Stimulated activated CD4-positive, alpha-beta T cell treated with anti-CD3 and anti-CD28 coated beads, Interleukin-1b, Interleukin-23, amount 100 ng/mL, for 1 hour (primary cell): ENCODE measurements at places on chromosomes 5 and 9.

DNA sequence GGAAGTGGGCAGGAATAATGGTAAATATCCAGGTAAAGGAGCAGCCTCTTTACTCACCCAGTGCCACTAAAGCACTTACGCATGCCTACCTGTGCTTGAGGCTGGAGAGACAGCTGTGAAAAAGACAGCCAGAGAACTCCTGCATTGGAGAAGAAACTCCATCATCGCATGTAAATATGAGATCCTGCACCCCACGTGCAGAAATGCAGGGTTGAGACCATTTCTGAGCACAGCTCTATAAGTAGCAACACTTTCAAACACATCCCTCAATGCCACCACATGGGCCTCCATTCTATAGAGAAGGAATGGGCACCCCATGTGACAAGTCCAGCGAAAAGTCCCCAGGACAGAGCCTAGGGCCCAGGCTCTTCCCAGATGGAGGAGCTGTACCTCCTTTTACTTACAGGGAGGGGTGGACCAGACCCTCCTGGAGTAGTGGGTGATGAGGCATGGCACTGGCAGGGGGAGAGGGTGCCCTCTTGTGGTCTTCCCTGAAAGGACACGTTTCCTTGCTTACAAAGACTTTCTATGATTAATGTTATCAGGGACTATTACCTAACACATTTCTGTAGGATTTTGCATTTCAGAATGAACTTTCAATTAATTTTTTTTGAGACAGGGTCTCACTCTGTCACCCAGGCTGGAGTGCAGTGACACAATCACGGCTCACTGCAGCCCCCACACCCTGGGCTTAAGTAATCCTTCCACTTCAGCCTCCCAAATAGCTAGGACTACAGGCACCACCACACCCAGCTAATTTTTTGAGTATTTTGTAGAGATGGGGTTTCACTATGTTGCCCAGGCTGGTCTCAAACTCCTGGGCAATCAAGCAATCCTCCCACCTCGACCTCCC, 55.3 kb upstream of the IL17B start:
- peak; percentile 32 for DNase-seq

GRCh38 chr9:91489361-91489899, 65.8 kb upstream of the NFIL3 start:
- no peak for DNase-seq

GRCh38 chr9:129832982-129833381, 2.1 kb downstream of the C9orf78 start:
- DNase-seq = no peak

GRCh38 chr9:119775410-119775809, 406.2 kb upstream of the BRINP1 start:
- no peak for DNase-seq

DNA sequence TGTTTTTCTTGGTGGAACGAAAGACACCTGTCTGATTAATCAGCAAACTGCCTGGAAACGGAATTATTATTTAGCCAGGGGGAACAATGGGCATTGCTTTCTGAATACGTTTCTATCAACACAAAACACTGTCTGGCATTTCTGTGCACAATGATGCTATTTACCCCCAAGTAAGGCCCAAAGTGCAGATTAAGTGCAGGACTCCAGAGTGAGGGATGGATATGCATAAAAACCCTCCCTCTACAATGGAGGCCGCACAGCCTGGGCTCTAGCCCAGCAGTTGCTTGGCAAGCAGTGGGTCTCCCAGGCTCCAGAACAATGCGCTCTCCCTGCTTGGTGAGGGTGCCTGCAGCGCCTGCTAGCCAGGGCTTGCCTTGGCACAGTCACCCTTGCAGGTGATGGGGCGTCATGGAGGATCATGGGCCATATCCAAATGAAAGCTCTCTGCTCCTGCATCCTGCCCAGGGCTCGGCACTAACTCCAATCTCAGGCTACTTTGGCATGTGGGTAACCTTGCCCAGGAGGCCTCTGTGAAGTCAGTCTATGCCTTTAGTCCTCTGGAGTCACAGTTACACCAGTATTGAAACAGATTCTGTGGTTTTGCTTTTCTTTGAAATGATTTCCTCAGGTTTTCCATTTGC, 11.5 kb upstream of the SPATA24 start:
- no peak for DNase-seq

DNA sequence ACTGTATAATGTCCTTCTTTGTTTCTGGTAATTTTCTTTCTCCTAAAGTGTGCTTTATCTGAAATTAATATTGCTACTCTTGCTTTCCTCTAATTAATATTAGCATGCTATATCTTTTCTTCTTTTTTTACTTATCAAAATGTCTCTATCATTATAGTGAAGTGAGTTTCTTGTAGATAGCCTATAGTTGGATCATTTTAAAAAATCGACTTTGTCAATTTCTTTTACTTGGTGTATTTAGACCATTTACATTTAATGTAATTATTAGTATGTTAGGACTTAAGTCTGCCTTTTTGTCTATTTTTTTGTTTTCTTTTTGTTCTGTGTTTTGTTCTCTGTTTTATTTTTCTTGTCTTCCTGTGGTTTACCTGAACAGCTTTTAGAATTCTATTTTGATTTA, 35.4 kb upstream of the RNF130 start:
- no peak for DNase-seq

- no peak for DNase-seq
Measured at GRCh38 chr5:2109566-2109965, 226.8 kb upstream of the IRX4 start.

DNA sequence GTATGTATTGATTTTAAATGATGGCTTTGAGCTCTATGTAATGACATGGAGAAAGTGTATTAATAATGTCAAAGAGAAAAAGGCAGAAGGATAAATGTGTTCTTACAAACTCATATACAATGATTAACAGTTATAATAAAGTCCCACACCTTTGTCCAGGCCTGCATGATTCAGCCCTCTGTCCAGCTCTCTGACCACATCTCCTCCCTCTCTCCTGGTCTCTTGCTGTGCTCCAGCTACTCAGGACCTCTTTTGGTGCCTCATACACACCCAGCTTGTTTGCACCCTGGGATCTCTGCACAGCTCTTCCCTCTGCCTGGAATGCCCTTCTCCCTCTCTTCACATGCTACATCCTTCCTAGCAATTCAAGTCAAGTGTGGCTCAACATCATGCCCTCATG, 37.5 kb upstream of the DMRT1 start:
- no peak for DNase-seq

GRCh38 chr9:26746357-26747072, 146.1 kb downstream of the CAAP1 start:
- no peak for DNase-seq

- DNase-seq = no peak
Measured at GRCh38 chr5:135729321-135729786, 105.1 kb upstream of the SLC25A48 start.

- no peak for DNase-seq
Measured at GRCh38 chr5:77846422-77847128, 70.4 kb upstream of the TBCA start.

GRCh38 chr5:101783241-101784013, 512.7 kb downstream of the SLCO4C1 start:
- DNase-seq = no peak

DNA sequence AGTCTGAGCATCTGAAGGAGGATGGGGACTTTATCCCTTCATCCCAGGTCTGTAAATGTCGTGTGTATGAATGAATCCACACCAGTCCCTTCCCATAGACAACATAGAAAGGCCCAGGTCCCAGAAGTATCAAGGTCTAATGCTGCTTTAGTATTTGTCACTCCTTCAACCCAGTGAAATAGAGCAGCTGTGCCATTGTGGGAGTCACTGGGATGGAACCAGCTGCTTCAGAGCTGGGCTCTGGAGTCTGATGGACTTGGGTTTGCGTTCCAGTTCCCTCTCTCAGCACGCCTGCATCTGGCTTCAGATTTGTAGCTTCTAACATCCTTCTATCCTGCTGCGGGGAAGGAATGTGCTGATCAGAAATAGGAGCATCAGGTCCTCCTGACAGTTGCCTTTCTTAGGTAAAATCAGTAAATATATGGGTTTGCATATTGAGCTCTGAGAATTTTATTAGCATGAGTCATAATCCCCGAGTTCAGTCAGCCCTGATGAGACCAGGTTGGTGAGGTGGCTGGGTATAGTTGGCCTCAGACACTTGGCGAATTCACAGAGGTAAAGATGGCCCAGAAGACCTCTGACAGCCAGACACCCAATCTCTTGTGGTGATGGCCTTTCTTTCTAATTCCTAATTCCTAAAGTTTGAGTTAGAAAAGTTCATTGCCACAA, 10.1 kb downstream of the ACO1 start:
- DNase-seq = no peak

DNA sequence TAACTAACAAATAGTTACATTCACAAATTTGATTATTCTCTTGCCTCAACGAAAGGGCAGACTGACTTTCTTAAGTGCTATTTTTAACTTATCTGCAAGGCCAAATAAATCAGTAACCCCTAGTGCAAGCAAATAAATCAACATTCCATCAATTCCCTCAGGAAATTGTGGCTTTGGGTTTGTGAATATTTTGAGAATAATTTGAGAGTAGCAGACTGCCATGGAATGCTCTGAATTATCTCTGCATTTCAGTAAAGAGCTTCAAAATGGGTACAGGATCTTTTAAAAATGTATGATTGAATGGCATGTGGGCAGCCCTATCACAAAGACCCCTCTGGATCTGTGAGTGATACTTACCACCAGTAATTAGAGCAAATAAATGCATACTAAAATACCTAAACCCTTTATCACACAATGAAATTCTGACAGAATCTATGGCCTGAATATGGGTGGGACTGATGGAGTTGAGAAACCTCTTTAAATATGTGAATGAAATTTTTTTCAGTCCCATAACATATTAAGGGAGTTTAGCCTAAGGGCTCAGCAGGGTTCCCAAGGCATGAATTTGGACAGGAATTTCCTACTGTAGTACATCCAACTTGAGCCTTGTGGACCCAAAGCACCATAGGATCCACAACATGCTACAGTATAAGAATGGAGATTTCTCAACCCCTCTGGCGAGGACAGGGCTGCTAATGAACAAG, 92.5 kb upstream of the ITGA2 start:
- DNase-seq = no peak

DNA sequence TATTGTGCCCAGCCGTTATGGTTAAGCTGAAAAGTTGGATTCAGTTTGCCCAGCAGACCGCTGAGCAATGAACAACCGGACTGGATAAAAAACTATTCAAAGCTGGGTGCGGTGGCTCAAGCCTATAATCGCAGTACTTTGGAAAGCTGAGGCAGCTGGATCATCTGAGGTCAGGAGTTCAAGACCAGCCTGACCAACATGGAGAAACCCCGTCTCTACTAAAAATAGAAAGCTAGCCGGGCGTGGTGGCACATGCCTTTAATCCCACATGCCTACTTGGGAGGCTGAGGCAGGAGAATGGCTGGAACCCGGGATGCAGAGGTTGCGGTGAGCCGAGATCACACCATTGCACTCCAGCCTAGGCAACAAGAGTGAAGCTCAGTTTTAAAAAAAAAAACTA, 318.4 kb downstream of the RAB3C start:
- no peak for DNase-seq

GRCh38 chr5:149117970-149118369, 23.3 kb upstream of the ABLIM3 start:
- DNase-seq = no peak

- DNase-seq = no peak
Measured at GRCh38 chr5:34672196-34672595, 16.1 kb downstream of the RAI14 start.

DNA sequence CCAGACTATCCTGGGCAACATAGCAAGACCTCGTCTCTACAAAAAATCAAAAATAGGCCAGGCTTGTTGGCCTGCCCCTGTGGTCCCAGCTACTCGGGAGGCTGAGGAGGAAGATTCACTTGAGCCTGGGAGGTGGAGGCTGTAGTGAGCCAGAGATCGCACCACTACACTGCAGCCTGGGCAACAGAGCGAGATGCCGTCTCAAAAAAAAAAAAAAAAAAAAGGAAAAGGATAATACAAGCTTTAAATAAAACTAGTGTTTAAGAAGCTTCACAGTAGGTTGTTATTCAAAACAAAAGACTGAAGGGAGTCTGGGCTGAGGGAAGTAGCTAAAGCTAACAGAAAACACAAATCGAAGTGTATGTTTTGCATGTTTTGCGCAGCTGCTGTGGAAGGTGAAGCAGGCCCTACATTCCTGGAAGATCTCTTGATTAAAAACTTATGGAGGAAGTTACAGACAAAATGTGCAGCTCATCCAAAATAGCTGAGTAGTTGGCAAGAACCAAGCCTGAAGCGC, 581 bp upstream of the C9orf40 start:
- no peak for DNase-seq

DNA sequence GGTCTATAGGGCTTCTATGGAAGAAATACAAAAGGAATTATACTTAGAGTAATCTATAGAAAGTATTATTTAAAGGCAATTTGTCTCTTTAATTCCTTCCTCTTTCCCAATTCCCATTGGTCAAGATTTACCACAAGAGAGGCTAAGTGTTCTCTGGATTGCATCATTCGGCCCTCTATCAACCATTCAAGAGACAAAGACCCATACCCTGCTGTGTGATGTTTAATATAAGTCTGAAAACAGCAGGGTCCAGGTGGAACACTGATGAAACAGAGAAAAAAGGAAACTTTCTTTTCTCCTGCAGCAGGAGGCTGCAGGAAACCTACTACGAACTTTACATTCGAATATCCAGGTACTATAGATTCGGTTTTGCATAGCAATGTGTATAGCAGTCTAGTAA, 323.4 kb downstream of the CHSY3 start:
- DNase-seq = no peak

DNA sequence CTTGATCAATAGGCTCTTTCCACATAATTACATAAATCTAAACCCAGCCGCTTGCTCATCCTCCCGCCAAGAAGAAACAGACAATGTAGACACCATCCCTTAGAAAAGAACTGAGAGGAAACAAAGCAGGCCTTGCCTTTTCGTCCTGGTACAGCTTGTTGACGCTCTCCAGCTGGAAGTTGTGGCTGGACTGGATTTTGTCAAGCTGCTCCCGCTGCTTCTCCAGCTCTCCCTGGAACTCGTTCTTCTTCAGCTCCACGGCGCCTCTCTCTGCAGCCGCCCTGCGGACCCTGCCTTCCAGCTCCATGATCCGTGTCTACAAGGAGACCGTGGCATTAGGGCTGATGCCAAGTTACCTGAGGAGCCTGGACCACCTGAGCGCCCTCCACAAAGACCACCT, 22.1 kb downstream of the GOLM1 start:
- DNase-seq = no peak

DNA sequence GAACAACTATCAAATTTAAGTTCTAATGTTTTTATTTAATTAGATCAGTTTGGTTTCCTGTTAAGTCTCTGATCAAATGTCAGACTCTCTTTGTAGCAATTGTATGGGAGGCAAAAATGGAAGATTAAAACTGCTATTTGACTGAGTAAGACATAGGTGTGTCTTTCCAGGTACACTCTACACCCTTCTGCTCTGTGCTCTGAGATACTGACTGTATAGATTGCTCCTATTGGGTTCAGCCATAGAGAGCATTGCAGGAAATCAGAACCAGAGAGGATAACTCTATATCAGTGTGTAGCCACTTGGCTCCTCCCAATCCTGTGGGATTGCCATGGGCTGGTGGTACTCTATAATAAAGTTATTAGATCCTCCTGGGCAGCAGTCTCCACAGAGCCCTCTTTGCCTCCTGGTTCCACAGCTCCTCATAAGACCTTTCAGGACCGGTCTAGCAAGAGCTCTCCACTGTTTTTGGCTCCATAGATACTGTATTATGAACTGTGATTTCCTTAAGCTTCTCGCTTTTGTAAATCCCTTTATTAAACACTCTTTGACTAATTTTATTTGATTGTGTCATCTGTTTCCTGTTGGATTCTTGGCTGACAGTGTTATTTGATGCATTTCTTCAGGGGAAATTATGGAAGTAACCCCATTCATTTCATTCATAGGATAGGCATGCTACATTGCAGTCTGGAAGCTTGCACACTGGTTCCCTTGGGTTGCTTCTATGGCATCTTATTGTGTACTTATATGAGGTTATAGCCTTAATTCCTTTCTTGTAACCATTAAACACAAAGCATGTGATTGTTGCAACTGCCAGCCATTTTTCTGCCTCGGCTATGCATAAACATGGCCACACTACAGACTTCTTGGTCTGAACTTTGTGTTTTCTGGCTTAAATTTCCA, 115.6 kb downstream of the VCAN start:
- no peak for DNase-seq
